ENCODE measurements at places on chromosomes 5 and 9. TPM values are rescaled to one million over a fixed set of nuclear protein-coding genes. Genes with fewer than 3 reads are reported as not detected.

The BICD2 gene
- 12.0 TPM for polyA plus RNA-seq

The FGF18 gene
- 0.33 TPM for polyA plus RNA-seq

- H3K27me3 ChIP-seq: no peaks in the 10 kb centered on the region
- H3K27ac ChIP-seq: no peak overlapping the region
- no peak overlapping the region for H3K4me3 ChIP-seq
- DNase-seq: no peak
Observed at GRCh38 chr5:17384181-17384580, 113.8 kb upstream of the TAF11L2 start.

DNA sequence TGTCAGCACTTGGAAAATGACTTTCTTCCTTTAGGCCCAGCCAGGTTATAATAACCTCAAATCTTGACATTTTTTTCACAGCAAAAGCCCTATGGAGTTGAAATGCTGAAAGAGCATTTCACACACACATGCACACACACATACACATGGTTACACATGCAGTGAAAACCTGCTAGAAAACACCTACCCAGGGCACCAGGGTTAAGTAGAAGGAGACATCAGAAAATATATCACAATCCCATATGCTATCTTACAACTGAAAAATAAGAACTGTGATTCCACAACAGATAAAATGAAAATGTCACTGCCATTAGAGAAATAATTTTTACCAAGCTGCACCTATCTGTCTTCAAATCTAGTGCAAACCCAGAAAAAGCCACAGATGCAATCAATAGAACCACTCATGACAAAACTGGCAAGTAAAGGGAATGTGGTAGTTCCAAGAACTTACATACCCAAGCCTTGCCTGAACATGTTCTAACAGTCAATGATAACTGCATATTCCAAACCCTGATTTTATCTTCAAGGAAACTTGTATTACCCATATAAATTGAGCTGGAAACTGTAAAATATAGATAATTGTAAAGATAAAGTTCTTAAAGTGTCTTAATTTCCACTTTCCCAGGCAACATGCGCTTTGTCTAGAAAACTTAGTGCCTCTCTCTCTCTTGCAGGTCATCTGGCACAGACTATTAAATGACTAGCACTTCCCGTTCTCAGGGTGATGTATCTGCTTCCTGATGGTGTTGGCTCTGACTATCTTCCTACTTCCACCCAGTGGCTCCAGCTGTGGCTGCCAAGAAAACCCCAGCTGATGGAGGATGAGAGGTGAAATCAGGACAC is 250.2 kb upstream of the PTGER4 start:
- H3K36me3 ChIP-seq: no peaks in the 10 kb centered on the region
- H3K4me1 ChIP-seq: peaks cover 12% of the 10 kb centered on the region
- H3K27me3 ChIP-seq: no peaks in the 10 kb centered on the region
- peak overlapping the region; percentile 56 for H3K27ac ChIP-seq
- H3K4me3 ChIP-seq: no peak overlapping the region

- H3K4me1 ChIP-seq: no peaks in the 10 kb centered on the region
- H3K4me3 ChIP-seq: no peak overlapping the region
- H3K36me3 ChIP-seq: no peaks in the 10 kb centered on the region
Observed at GRCh38 chr5:126736141-126736540, 40.8 kb upstream of the LMNB1 start.

Data from spleen (tissue), 13 donors.